ENCODE measurements at places on chromosomes 3 and 15. TPM values are rescaled to one million over a fixed set of nuclear protein-coding genes. Genes with fewer than 3 reads are reported as not detected.

The SPSB4 gene
- total RNA-seq, result 1.8 TPM

The MTFMT gene
- 25.9 TPM for total RNA-seq

The SLCO2A1 gene
- 36.4 TPM for total RNA-seq

The CEP63 gene
- 16.1 TPM for total RNA-seq

The GOLGA8S gene
- total RNA-seq, result 0.33 TPM

The SOX14 gene
- not detected for total RNA-seq

The SPATA12 gene
- total RNA-seq, result not detected

DNA sequence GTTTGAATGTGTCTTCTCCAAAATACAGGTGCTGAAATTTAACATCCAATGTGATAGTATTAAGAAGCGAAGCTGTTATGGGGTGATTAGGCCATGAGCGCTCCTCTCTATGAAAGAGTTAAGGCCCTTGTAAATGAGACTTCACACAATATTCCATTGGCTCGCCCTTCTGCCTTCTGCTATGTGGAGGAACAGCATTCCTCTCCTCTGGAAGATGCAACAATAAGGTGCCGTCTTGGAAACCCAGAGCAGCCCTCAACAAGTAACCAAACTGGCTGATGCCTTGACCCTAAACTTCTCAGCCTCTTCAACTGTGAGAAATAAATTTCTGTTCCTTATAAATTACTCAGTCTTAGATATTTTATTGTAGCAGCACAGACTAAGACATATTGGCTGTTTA lies 874.6 kb downstream of the ROBO1 start:
- DNase-seq, result no peak
- H3K36me3 ChIP-seq, result no peaks in the 10 kb centered on the region
- H3K27ac ChIP-seq, result no peak overlapping the region

DNA sequence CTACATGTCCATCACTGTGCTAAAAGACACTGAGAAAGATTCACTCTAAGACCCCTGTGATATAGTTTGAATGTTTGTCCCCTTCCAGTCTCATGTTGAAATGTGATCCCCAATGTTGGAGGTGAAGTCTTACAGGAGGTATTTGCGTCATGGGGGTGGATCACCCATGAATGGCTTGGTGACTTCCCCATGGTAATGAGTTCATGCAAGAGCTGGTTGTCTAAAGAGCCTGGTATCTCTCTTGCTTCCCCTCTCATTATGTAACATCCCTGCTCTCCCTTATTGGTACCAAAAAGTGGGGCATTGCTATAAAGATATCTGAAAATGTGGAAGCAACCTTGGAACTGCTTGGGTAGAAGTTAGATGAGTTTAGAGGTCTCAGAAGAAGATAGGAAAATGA lies 32.2 kb upstream of the FAM174B start:
- H3K27me3 ChIP-seq, result no peaks in the 10 kb centered on the region
- H3K27ac ChIP-seq, result no peak overlapping the region
- no peaks in the 10 kb centered on the region for H3K36me3 ChIP-seq
- DNase-seq, result no peak
- H3K4me1 ChIP-seq, result no peaks in the 10 kb centered on the region

- no peaks in the 10 kb centered on the region for H3K4me1 ChIP-seq
- H3K27ac ChIP-seq, result no peak overlapping the region
- peaks cover 20% of the 10 kb centered on the region for H3K36me3 ChIP-seq
- no peak for DNase-seq
- H3K4me3 ChIP-seq, result no peak overlapping the region
Measured at GRCh38 chr3:72375237-72376076, 472.8 kb downstream of the SHQ1 start.

DNA sequence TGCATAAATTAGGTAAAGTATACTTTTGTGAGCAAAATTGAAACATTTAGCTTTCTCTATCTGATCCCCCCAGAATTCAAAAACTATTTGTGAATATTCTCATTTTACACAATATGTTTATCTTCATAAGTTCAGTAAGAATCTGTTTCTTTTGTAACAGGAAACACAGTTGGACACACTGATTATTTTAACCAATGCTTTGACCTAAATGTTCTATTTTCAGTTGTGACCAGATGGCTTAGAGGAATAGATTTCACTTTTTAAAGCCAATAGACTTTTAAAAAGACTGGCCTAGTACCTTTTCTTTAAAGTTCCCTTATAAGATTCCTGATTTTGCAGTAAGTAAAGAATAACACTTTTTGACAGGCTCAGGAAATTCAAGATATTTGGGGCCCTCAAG lies 74.0 kb upstream of the STRIT1 start:
- no peak overlapping the region for H3K27ac ChIP-seq
- no peaks in the 10 kb centered on the region for H3K36me3 ChIP-seq
- H3K27me3 ChIP-seq, result no peaks in the 10 kb centered on the region
- DNase-seq, result no peak
- no peak overlapping the region for H3K4me3 ChIP-seq

DNA sequence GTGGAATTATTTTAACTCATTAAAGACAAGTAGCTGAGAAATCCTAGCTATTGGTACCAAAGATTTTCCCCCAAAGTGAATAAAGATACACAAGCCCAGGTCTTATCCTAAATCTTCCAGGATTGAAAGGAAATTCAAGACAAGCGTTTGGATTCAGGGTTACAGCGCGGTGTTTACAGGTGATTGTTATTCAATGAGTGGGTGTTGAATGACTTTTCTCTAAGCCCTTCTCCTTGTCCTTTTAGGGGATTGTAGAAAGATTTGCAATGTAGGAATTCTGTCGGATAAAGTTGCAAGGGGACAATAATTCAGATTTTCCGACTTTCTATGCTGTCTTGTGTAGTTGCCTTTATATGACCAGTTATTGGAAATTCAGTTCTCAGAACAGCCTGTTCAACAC lies 57.2 kb downstream of the USP13 start:
- H3K4me3 ChIP-seq, result no peak overlapping the region
- H3K27me3 ChIP-seq, result no peaks in the 10 kb centered on the region
- H3K36me3 ChIP-seq, result peaks cover 6% of the 10 kb centered on the region
- H3K27ac ChIP-seq, result no peak overlapping the region

DNA sequence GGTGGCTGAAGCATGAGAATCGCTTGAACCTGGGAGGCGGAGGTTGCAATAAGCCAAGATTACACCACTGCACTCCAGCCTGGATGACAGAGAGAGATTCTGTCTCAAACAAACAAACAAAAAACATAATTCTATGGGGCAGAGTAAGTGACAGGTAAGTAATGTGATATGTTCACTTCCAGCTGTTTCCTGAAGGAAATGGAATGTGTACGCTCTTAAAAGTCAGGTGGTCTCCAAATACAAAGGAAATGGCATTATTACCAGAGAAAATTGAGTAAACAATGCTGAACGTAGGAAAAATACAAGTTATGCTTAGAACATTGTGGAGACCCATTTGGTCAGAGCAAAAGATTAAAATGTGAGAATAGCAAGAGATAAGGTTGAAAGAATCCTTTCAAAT lies 278.5 kb downstream of the SCAPER start:
- no peak overlapping the region for H3K27ac ChIP-seq
- no peak overlapping the region for H3K4me3 ChIP-seq
- H3K27me3 ChIP-seq, result no peaks in the 10 kb centered on the region
- H3K36me3 ChIP-seq, result no peaks in the 10 kb centered on the region
- no peak for DNase-seq

- H3K27ac ChIP-seq, result no peak overlapping the region
- no peak overlapping the region for H3K4me3 ChIP-seq
- H3K4me1 ChIP-seq, result peaks cover 5% of the 10 kb centered on the region
Measured at GRCh38 chr3:65402597-65402996, 636.1 kb downstream of the MAGI1 start.

GRCh38 chr3:31051226-31051625 lies 156.8 kb upstream of the GADL1 start:
- no peak overlapping the region for H3K27ac ChIP-seq
- no peaks in the 10 kb centered on the region for H3K36me3 ChIP-seq
- H3K4me3 ChIP-seq, result no peak overlapping the region
- no peaks in the 10 kb centered on the region for H3K4me1 ChIP-seq

- no peaks in the 10 kb centered on the region for H3K36me3 ChIP-seq
- no peaks in the 10 kb centered on the region for H3K27me3 ChIP-seq
- H3K4me1 ChIP-seq, result no peaks in the 10 kb centered on the region
- H3K27ac ChIP-seq, result no peak overlapping the region
- DNase-seq, result no peak
Measured at GRCh38 chr15:52760562-52760961, 29.6 kb downstream of the ONECUT1 start.
